NCI-H774 (cell line): ENCODE measurements at places on chromosomes 3 and 15.

- DNase-seq, result no peak
These were observed 55.0 kb upstream of the ABHD10 start for GRCh38 chr3:111923806-111924205.

- DNase-seq, result no peak
These were observed 2.3 kb downstream of the EIF2AK4 start for GRCh38 chr15:39936187-39936586.

GRCh38 chr3:8147711-8148110 lies 353.9 kb upstream of the LMCD1 start:
- DNase-seq, result no peak

- no peak for DNase-seq
These were observed 3.8 kb downstream of the RNU6-1 start for GRCh38 chr15:67836134-67836455.

- no peak for DNase-seq
These were observed 319.6 kb downstream of the AGBL1 start for GRCh38 chr15:86399041-86399954.

DNA sequence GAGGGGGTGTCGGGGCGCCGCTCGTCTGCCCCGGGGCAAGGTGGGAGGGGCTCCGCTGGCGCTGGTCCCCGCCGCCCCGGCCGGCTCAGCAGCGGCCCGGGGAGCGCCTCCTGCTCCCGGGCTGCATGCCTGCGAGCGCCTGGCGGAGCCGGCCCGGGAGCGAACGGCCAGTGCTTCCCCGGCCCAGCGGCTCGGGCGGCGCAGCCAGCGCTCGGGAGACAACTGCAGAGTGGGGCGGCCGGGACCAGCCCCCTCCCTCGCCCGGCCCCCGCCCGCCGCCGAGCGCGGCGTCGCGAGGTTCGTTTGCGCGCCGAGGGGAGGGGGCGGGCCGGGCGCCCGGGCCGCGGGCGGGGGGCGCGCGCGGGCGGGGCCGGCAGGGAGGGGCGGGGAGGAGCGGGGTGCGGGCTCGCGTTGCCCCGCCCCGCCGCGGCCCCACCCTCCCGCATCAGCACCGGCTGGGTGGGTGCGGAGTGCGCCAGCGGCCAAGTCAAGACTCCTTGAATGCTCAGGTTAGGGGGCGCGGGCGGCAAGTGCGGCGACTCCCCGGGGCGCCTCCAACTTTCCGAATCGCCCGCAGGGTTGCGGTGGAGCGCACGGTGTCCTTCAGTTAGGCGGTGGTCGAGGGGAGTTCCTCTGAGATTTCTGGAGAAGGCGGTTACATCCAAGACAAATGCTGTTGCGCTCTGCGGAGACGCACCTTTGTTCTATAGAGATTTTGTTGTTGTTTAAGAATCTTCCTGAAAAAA lies at the start of gene RGMA:
Gene RGMA (minus strand): TSS at position 231 of the 746 bp plus-strand sequence. CDS start 279 bp downstream, outside the sequence.
- no peak for DNase-seq

- no peak for DNase-seq
These were observed 308.7 kb downstream of the MAGI1 start for GRCh38 chr3:65729973-65730372.

- DNase-seq, result no peak
These were observed 62.3 kb downstream of the TMEM39A start for GRCh38 chr3:119401069-119401468.

DNA sequence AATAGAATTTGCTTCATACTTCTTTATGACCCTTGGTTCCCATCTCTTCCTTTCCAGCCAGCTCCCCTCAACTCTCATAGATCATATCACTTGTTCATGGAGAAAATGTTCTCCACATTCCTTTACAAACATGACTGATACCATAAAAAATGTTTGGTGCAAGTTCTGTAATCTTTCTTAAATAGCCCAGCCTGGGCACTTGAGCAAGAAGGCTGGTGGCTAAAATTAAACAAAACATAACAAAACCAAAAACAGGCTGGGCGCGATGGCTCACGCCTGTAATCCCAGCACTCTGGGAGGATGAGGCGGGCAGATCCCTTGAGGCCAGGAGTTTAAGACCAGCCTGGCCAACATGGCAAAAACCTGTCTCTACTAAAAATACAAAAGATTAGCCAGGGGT lies 8.9 kb upstream of the POLR2M start:
- no peak for DNase-seq

GRCh38 chr3:195911946-195912270 lies 3.6 kb upstream of the TNK2 start:
- DNase-seq, result no peak

DNA sequence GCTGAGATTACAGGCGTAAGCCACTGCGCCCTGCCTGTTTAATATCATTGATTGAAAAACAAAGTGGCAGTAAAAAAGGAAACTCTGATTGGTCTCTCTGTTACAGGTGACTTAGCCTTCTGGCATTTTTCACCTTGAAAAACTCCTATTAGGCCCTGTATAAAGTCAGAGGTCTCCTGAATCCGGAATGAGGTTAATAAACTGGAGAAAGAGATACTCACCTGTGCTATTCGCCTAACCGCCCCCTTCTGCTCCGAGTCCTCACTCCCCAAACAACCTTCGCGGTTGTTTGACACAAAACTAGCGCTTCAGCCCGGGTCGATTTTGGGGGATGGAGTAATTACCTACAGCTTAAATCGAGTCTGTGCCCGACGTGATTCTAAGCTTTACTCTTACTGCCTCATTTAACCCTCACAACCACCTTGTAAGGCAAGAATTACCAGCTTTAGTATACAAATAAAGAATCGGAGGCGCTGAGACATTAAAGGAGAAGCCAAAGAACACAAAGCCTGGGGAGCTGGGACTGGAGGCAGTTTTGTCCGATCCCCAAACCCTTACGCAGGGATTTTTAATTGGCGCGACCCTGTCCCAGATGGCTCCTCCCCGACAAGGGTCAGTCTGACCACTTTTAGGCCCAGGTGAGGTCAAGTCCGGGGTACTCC lies 441 bp downstream of the CEP70 start:
- DNase-seq, result no peak

DNA sequence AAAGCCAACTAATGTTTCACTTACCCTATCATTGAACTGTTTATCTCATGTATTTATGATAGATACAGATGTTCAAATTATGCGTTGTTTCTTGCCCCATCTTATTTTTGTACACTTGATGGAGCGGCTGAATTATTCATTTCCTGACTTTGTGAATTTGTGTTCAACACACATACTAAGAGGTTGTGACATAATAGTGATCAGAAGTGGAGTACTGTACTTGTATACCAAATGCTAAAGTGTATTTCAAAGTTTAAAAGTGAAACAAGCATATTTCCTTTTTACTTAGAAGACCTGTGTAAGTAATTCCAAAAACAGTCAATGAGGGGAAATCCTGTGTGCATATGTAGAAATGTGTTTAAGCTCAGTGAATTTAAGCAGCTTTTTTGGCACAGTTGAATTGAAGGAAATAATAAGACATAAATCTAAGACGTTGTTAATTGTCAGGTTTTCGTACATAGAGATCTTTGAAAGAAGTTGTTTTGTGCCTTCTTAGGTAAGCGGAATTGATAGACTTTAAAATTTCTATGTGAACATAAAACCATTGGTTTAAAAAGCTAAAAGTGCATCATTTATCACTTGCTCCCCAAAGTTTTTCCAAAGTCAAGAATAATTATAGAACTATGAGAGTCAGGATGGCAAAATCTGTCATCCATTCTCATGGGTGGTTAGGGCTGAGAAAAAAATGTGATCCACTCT lies 1.9 kb downstream of the NFKBIZ start:
- no peak for DNase-seq

- no peak for DNase-seq
These were observed 89.0 kb downstream of the MLH1 start for GRCh38 chr3:37082317-37082716.

DNA sequence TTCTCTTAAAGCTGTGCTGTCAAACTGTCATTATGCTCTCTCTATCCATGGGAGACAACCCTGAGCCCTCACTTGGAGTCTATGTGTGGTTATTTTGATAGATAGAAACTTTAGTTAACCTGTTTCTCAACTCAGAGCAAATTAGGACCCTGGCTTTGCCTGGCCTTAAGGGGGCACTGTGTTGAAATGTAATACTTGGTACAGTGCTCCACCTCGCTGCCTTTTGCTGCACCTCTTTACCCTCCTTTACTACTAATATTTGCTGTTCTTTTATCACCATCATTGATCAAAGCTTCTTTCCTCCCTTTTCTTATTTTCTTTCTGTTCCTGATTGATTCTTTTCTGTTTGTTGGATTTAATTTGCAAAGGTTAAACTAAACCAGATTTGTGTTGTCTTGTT lies 34.3 kb downstream of the STT3B start:
- no peak for DNase-seq

DNA sequence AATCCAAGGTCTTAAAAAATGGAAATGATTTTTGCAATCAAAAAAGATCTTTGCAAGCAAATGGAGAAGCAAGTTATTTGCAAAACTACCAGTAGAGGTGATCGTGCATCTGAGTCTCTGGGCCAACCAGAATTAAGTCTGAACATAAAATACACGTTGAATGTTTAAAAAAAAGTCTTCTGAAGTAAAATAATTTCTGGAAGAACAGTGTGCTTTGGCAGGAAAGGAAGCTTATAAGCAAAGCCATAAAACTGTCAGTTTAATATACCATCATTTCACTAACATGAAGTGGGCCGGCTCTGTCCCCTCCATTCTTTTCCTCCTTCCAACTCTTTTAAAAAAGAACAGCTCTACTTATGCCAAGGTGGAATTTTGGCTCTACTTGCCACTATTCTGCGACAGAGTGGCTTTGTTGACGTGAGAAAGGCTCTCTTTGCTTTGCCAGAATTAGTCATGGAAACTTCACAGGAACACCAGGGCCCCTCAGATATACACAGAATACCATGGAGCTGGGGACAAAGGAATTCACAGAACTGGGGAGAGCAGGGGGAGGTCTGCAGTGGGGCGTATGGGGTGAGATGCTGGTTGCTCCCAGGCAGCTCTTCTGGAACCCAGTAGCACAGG lies 29.8 kb downstream of the FSTL1 start:
- DNase-seq, result no peak

- DNase-seq, result no peak
These were observed 2.6 kb upstream of the MYRIP start for GRCh38 chr3:39806820-39807219.

GRCh38 chr3:177065285-177066033 lies 131.8 kb downstream of the TBL1XR1 start:
- DNase-seq, result no peak

DNA sequence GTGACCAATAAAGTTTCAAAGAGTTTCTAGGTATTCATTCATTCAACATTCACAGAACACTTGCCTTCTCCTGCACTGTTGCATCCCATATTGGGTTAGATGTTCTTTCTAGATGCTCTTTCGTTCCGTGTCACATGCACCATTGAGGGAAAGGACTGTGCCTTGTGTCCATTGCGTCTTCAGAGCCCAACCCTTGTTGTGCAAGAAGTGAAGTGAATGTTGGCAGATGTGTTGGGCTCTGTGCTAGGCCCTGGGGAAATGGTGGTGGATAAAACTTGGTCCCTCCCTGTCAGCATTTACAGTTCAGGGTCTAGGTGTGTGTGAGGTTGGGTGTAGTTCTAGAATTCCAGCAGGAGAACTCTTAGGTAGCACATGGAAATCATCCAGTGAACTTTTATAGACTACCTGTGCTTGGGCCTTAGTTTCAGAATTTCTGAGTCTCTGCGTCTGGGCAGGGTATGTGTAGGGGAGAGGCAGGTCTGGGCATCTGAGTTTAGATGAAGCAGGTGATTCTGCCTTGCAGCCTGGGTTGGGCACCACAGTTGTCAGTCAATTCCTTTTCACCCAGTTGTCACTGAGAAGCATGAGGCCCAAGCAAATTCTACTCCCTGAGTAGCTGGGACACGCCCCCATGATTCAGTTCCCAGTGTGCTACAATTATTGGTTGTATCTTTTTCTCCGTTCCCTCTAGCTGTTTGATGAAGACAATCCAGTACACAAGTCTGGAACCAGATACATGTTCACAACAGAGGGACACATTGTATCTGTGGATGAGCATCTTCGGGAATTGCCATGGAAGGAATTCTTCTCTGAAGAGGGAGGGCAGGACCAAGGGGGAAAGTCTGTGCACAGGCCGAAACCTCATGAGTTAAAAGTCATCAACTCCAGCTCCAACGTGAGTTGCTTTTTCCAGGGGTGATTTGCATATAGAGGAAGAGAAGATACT lies 25.4 kb downstream of the EDEM1 start:
- no peak for DNase-seq
